ENCODE measurements at places on chromosomes 3 and 15. TPM values are rescaled to one million over a fixed set of nuclear protein-coding genes. Genes with fewer than 3 reads are reported as not detected.
A peak's percentile ranks its signal among the peaks of the same experiment; 100 is the strongest.

GLCE gene
- total RNA-seq: 125 TPM

NOX5 gene
- total RNA-seq: 0.09 TPM

HIGD2B gene
- not detected for total RNA-seq

SIDT1 gene
- total RNA-seq: 37.4 TPM

GPR156 gene
- 6.2 TPM for total RNA-seq

DNA sequence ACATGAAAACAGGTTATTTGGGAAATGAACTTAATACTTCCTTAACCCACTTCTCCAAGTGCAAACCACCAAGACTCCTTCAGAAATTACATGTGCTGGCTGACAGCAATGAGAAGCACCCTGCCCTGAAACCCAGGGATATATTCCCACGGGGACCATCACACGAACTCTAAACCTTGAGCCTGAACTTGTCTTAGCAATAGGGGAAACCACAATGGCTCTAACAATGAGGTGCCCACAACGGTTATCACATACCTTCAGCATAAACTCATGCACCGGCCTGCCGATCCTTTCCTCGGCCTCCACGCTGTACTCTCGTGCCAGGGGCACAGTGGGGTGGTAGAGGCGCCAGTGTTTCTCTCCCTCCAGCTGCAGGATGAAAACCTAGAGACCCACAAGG lies 13.4 kb downstream of the RIOX2 start:
- no peak for DNase-seq

- DNase-seq: no peak
Measured at GRCh38 chr3:69065318-69065964, 13.3 kb upstream of the TMF1 start.

DNA sequence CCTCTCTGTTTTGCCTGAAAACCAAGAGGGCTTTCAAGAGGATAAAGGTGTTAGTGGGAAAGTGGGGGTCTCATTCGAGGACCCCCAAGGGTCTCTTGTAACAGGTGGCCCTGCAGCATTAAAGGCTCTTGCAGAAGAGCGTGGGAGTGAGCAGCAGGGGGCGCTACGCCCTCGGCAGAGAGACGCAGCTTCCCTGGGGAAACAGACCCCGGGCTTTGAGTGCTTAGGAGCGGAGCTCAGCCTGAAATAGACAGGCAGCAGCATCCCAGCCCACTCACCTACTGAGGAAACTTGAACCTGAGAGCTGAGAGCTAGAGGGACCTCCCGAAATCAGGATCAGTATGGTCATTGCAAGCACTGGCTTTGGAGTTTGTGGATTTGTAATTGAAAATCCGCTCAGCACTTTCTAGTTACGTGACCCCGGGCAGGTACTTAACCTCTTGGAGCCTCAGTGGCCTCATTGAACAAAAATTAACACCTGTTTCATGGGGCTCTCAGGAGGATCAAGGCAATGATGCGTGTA lies 25.7 kb downstream of the RPLP1 start:
- peak; percentile 41 for DNase-seq

DNA sequence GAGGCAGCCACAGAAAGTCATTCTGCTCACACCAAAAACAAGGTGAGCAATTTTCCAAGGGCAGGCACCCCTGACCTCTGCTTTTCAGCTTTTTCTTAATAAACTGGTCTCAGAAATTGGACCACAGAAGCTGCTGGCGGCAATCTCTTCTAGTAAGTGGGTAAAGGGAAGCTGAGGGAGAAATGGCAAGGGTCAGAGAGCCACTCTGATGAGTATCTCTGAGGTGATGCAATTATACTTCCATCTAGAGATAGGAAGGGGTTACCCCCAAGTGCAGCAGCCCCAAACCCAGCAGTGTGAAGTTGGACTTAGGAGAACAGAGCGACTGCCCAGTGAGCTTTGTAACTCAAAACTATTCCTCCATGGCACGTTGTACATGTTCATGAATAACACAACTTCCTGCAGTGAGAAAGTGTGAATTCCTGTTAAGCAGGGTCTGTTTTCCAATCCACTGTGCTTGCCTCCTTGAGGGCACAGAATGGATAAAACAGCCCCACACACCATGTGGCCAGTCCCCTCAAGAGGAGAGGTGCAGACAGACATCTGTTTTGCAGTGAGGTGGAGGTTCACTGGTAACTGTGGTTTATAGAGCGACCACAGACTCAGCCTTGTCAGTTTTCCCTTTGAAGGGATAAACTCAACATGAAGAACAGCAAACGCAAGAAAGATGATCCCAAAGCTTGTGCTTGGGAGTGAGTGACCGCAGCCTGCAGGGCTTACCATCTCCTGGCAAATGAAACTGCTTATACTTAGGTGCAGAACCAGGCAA lies 683.4 kb upstream of the CFAP20DC start:
- no peak for DNase-seq

DNA sequence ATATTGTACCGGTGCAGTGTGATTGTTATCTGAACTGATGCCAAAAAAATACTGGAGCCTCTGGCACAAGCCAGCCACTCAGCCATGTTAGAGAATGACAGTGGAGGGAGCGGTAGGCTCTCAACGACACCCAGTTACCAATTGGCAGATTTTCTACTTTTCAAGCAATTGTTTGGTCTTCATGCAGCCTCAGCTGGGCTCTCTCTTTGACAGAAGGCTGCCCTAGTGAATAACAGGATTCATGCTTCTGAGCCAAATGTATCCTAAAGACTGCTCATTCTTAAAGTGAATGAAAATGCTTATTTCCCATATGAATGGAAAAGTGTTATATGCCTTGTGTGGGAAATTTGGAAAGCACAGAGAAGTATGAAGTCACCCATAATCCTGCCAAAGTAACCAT lies 261.2 kb upstream of the TRIM42 start:
- no peak for DNase-seq

DNA sequence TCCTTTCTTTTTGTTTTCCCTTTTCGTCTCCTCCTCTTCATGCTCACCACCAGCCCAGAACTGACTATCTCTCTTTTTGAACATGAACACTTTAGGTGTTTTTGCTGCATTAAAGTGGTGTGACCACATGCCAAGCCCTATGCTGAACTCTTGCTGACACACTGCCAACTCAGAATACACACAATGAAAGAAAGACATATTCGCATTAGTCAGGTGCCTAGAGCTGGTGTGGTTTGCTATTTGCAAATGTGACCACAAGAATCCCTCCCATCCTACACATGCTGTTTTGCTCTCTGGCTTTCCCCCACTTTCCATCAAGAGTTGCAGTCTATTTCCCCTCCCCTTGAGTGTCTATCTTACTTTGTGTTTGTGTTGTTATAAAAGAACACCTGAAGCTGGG lies 967.8 kb upstream of the CFAP20DC start:
- DNase-seq: no peak

GRCh38 chr3:134199240-134199639 lies 51.4 kb downstream of the RYK start:
- DNase-seq: no peak

- DNase-seq: no peak
Measured at GRCh38 chr3:39038165-39038564, 13.6 kb downstream of the SCN11A start.

DNA sequence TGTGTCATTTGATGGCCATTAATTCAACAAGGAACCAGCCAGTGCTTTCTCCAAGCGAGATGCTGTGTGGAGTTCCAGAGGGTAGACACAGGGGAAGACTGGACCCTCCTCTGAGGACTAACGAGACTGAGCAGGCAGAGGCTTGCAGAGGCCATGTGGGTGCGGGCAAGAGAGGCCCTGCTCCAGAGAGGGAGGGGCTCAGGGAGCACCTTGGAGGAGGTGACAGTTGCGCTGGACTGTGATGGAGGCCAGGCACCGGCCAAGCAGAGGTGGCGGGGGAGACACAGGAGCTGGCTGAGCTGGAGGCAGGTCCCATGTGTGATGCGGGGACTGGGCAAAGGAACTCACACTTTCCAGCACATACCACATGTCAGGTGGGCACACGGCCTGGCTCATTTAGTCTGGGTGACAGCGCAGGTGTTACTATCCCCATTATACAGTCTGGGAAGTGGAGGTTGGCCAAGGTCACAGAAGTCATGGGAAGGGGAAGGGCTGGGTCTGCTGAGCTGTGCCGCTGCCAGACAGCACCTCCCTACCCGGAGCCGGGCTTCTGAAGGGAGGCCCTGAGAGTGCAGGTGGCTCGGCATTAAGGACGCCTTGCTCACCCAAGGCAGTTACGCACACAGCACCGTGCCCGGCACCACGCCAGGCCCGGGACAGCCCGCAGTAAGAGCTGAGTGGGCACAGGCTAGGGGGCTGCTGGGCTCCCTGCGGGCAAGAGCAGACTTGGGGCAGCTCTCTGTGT lies 3.7 kb downstream of the MELTF start:
- DNase-seq: no peak

DNA sequence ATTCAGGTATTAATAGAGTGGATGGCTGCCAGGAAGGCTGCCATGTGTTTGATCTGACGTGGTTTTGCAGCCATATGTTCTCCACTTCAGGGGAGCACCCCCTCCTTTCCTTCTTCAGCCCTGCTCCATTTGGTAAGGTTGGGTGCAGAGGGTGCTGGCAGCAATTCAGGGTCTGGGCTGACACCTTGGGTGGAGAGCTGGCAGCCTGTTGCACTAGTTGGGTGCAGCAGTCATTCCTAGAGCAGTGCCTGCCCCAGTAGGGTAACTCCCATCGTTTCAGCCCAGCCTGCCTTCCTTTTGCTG lies 1.5 kb downstream of the TYRO3 start:
- peak; percentile 78 for DNase-seq

GRCh38 chr3:126170073-126170777 lies 10.2 kb downstream of the ALDH1L1 start:
- no peak for DNase-seq

DNA sequence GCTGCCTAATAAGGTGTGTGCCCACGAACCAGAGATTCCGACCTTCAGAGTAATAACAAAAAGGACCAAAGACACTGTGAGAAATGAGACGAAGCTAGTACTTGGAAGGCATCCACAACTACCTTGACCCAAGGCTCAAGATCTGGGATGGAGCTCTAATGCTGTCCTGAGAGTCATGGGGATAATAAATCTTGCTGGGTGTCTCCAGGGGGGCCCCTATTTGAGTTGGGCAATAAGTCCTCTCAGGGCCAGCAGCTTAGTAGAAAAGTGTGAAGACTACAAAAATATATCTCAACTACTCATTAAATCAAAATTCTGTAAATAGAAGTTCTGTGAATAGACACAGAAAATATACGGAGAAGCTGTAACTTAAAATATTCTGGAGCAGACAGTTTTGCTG lies 2.9 kb upstream of the NDN start:
- no peak for DNase-seq

Data from cerebellum (tissue), 4 donors.